ENCODE measurements at places on chromosomes 16 and 17.

- no peaks in the 10 kb centered on the region for H3K36me3 ChIP-seq
- no peak for DNase-seq
- H3K4me1 ChIP-seq, result no peaks in the 10 kb centered on the region
- no peak overlapping the region for H3K27ac ChIP-seq
Measured at GRCh38 chr17:73650140-73650539, 5.9 kb upstream of the SDK2 start.

DNA sequence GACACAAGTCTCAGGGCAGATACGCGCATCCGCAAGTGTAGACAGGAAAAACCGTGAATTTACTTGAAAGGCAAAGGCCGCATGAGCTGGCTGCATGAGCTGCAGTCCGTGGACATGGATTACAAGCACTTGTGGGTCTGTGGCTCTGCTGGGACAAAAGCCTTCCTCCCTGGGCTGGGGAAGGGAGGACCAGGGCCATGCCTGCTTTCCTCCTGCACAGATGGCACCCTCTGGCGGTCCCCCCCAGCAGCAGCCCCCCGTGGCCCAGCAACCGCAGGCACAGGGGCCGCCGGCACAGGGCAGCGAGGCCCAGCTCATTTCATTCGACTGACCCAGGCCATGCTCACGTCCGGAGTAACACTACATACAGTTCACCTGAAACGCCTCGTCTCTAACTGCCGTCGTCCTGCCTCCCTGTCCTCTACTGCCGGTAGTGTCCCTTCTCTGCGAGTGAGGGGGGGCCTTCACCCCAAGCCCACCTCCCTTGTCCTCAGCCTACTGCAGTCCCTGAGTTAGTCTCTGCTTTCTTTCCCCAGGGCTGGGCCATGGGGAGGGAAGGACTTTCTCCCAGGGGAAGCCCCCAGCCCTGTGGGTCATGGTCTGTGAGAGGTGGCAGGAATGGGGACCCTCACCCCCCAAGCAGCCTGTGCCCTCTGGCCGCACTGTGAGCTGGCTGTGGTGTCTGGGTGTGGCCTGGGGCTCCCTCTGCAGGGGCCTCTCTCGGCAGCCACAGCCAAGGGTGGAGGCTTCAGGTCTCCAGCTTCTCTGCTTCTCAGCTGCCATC, 1.7 kb upstream of the MRPL12 start:
- peaks cover 14% of the 10 kb centered on the region for H3K4me1 ChIP-seq
- H3K4me3 ChIP-seq, result peak overlapping the region; percentile 99
- H3K27me3 ChIP-seq, result no peaks in the 10 kb centered on the region
- peak overlapping the region; percentile 90 for H3K27ac ChIP-seq

GRCh38 chr16:80947708-80948625, 58.7 kb downstream of the CMC2 start:
- no peak overlapping the region for H3K4me3 ChIP-seq
- no peaks in the 10 kb centered on the region for H3K4me1 ChIP-seq
- H3K36me3 ChIP-seq, result no peaks in the 10 kb centered on the region
- no peak overlapping the region for H3K27ac ChIP-seq

GRCh38 chr17:5892921-5893675, 177.1 kb upstream of the WSCD1 start:
- H3K27ac ChIP-seq, result no peak overlapping the region
- H3K27me3 ChIP-seq, result peaks cover 5% of the 10 kb centered on the region
- no peaks in the 10 kb centered on the region for H3K4me1 ChIP-seq
- no peak overlapping the region for H3K4me3 ChIP-seq

DNA sequence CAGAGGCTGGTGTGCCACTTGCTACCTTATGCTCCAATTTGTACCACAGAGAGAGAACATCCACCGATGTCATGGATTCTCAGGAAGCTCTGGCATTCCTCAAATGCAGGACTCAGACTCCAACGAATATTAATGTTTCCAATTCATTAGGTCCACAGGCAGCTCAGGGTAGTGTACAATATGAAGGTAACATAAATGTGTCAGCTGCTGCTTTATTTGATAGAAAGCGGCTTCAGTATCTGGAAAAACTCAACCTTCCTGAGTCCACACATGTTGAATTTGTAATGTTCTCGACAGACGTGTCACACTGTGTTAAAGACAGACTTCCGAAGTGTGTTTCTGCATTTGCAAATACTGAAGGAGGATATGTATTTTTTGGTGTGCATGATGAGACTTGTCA, 16.1 kb downstream of the SLFN5 start:
- no peaks in the 10 kb centered on the region for H3K4me1 ChIP-seq
- H3K36me3 ChIP-seq, result no peaks in the 10 kb centered on the region
- no peak overlapping the region for H3K4me3 ChIP-seq

Data from K562 (cell line).